ENCODE measurements at places on chromosomes 5 and 9.

DNA sequence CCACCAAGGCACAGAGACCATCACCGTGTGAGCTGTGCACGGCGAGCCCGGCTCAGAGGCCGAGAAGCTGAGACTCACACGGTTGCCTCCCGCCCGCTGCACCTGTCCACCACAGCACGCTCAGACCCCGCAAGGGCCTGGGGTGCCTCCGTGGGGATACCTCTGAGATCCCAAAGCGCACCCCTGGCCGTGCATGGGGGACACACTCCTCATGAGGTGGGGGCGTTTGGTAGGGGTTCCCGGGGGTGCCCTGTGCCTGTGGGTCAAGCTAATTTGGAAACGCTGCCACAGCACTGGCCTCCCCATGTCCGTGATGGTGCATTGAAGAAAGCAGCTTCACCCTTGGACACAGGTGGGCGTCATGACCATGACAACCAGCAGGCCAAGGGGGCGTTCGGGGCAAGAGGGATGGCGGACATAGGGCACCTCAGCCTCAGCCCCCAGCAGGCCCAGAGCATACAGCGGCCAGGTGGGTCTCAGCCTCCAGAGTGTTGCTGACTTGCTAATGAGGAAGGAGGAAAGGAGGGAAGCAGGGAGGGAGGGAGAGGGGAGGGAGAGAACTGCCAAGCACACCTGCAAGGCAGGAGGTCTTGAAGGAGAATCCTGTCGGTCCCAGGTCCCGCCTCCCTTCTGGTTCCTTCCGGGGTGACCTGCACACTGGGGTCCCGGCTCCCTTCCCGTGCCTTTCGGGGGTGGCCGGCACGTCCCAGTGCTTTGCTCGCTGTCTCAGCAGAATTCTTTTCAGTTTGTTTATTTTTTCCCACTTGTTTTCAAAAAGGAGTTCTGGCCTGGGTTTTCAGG lies 34.7 kb downstream of the GLT6D1 start:
- DNase-seq = peak; percentile 11

DNA sequence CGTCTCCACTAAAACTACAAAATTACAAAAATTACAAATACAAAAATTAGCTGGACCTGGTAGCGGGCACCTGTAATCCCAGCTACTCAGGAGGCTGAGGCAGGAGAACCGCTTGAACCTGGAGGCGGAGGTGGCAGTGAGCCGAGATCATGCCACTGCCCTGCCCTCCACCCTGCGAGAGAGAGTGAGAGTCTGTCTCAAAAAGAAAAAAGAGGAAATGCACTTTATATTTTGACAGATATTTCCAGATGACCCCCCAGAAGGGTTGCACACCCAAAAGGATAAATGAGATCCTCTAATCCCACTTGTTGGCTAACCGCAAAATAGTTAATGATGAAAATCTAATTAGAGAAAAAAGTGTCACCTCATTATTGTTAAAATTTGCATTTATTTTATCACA lies 2.2 kb downstream of the HSDL2 start:
- no peak for DNase-seq

- DNase-seq = no peak
Observed at GRCh38 chr9:111900151-111900857, 3.7 kb downstream of the UGCG start.

DNA sequence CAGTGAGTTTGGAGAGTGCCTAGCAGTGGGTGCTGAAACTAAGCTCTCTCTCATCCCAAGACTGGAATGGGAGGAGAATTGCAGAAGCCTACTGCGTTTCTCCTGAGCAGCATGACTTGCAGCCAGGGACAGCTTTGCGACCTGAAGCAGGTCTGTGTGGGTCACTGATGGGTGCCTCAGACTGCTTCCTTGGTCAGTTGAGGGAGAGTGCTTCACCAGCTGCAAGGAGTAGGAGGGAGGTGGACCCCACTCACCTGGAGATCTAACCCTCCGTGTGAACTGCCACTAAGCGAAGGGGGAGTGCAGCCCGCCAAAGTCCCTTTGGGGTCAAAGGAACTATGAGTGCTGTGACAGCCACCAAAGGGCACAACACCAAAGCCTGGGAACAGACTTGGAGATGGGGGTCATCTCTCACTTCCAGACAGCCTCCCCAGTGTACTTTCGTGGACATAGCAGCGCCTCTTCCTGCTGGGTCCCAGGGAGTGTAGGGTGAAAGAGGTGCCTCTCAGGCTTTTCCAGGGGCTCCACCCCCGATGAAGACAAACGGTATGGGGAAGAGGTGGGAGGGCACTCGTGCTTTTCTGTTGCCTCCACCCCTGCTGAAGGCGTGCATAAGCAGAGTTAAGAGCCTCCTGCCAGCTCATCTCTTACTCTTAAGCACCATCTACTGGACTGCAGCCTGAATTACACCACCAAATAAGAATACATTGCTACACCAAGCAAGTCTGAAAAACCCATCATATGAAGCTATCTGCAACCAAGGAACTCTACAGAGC lies 34.3 kb upstream of the MACIR start:
- DNase-seq = peak; percentile 24

- DNase-seq = no peak
Observed at GRCh38 chr9:95726756-95727155, 148.7 kb upstream of the ERCC6L2 start.

- DNase-seq = no peak
Observed at GRCh38 chr5:13993926-13994325, 49.4 kb upstream of the DNAH5 start.

DNA sequence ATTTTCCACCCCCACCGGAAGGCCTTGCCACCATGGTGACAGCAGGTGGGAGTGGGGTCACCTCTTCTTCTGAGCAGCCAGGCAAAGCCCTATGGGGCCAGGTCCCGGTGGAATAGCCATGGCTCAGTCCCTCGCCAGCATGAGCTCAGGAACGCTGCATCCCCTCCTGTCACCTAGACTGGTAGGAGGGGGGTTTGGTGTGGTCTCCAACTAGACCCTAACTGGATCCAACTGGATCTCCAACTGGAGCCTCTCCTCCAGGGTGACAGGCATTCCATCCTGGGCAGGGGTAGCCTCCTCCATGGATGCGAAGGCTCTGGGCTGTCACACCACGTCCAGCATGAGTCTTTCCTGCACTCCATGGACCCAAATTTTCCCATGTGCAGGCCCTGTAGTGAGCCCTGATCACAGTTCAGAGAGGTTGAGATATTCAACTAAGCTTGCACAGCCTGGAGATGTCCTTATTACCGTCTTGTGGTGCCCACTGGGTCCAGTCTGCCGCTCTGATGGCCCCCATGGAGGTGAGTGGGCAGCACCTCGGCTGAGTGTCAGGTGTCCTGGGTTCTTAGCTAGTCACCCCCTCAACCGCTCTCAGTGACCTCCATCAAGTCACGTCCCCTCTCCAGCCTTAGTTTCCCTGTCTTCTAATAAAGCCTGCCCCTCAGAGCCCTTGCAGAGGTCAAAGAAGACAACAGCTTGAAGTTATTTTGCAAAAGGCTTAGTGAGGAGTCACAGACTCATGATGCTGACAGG lies 18.6 kb upstream of the FIBCD1 start:
- no peak for DNase-seq

- DNase-seq = no peak
Observed at GRCh38 chr9:2161661-2162060, 146.5 kb downstream of the SMARCA2 start.

Data from activated T-cell treated with anti-CD3 and anti-CD28 coated beads, Interleukin-2, amount 50 U/mL, for 1 hour (primary cell).